ENCODE measurements at places on chromosomes 3 and 15.

- no peak for DNase-seq
These were observed 75.4 kb downstream of the PPM1L start for GRCh38 chr3:160831401-160831800.

DNA sequence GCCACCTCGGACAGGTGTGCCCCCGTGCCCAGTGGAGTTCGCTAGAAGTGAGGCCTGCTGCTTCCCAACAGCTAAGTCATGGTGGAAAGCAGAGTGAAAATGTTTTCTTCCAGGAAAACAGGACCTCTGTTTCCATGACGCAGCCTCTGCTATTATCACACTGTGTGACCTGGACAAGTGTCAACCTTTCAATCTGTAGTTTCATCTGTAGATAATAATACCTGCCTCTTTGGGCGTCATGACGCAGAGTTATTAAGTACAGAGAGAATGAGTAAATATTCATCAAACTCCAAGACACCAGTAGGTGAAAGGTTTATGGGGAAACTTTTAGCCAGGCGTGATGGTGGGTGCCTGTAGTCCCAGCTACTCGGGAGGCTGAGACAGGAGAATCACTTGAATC is 62.3 kb downstream of the TMEM44 start:
- DNase-seq = no peak

DNA sequence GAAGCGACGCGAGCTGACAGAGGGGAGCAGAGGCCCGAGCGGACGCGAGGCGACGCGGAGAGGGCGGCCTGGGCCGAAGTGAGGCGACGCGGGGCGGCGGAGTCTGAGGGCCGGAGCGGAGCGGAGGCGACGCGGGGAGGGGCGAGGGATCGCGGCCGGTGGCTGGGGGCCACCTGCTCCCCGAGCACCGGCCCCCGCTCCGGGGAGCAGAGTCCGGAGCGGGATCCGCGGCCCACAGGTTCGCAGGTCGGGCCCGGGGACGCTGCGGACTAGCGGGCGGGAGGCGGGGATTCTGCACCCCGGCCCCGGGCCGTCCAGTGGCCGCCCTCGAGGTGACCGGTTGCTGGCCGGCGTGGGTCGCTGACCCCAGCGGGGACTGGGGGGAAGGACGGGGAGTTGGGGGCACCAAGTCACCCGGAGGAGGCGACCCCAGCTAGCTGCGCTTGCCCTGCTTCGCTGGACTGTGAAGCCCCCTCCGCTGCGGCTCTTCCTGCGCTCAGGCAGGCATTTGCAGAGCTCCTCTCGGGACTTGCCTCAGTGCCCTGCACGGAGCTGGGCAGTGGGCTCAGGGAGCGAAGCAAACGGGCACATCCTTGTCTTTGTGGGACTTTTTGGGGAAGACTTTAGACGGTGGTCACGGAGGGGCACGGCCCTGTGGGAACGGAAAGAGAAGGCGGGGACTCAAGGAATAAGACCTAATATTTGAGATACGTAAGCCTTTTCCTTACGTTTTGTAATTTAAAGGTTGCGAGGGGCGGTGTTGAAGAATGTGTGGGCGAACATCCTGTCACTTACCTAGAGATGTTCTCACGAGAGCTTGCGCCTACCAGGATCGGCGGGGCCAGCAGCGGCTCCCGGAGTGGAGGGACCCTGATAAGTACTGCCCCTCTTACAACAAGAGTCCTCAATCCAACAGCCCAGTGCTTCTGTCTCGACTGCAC is 566 bp downstream of the HMCES start:
- peak; percentile 10 for DNase-seq

- no peak for DNase-seq
These were observed 33.5 kb upstream of the CSPG5 start for GRCh38 chr3:47612178-47612577.

GRCh38 chr3:13480340-13481318 is 523 bp downstream of the HDAC11 start:
- peak; percentile 16 for DNase-seq
